CD4-positive, alpha-beta T cell treated with Interleukin-4 for 1 hour (primary cell): ENCODE measurements at places on chromosomes 16 and 17.

DNA sequence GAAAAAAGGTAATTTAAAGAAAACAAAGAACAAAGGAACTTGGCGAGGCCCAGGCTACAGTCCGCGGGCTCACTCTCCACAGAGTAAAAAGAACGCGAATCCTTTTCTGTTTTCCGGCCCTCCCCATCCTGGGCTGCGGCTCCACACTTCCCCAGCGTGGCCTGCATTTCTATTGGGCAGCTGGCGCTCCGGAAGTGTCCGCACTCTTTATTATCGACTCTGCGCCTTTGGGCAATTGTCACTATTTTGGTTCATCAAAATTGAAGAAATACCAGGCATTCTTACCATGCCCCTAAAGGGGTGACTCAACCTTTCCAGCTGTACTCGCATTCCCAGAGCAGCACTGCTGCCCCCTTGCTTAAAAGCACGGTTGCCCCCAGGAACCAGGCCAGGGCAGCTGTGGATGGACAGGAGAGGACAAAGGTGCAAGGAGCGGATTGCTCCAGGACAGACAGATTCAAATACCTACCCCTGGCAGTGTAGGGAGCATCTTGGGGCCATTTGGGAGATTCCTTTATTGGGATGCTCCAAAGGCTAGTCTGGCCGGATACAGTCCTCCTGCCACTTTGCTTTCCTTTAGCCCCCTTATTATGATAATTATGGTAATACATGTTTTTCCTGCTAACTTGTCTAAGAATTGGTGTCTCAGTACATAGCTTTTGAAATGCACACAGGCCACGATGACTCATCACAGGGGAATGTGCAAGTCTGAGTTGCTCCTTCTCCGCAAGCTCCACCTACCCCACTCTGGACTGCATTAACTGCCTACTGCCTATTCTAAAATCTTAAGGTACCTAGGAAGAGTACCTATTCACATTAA is 985 bp upstream of the SLFN12 start:
- peak; percentile 64 for DNase-seq

DNA sequence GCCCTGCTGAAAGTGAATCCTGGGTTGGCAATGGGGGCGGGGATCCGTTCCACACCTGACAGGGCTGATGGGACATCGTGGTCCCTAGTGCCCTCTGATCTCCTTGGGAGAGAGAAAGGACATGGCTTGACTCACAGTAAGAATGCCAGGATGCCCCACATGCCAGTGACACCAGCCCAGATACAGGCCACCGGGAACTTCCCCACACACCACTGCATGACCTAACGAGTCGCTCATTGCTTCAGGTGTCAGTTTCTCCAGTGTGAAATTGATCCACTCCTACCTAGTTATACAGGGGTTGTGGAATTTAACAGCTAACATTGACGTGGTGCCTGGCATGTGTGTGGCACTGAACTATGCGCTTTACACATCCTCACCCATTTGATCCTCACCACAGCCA is 7.5 kb downstream of the CD300LG start:
- no peak for DNase-seq

DNA sequence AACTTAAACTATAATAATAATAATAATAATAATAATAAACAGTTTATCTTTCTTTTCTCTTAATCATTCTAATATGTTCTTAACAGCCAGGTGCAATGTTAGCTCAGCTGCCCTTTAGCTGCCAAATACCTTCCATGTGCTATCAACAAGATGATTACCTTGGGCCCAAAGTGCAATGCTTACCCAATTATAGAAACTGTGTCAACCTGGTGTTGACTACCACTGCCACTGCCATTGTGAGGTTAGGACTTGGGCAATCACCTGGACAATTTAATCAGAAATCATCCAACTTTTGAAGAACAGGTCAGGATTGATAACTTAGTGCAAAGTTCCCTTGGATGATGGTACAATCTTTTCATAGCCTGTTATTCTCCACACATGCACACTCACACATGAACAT is 371.8 kb upstream of the SALL1 start:
- no peak for DNase-seq

DNA sequence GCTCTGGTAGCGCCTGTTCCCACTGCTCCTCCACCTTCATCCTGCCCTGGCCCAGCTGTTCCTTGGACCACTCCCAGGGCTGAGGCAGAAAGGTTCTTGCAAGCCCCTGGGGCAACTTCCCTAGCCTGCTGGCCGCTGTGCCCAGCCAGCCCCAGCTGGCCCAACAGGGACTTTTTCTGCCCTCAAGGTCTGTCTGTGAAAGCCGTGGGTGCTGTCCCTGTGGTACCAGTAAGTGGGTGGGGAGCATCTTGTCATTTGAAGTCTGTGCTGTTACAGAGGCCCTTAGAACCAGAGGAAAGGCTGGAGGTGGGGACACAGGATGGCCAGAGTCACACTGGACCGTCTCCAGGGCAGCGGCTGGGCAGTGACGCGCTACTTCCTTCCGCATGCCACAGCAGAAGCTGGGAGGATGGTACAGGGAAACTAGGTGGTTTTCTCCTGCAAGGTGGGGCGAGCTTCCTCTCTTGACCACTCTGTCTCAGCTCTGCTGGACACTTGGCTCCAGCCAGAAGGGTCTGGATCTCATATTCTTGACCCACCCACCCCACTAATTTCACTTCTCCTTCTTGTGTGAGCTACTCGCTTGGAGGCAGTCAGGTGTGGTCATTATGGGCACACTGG is 87.8 kb downstream of the PLCG2 start:
- DNase-seq: no peak

DNA sequence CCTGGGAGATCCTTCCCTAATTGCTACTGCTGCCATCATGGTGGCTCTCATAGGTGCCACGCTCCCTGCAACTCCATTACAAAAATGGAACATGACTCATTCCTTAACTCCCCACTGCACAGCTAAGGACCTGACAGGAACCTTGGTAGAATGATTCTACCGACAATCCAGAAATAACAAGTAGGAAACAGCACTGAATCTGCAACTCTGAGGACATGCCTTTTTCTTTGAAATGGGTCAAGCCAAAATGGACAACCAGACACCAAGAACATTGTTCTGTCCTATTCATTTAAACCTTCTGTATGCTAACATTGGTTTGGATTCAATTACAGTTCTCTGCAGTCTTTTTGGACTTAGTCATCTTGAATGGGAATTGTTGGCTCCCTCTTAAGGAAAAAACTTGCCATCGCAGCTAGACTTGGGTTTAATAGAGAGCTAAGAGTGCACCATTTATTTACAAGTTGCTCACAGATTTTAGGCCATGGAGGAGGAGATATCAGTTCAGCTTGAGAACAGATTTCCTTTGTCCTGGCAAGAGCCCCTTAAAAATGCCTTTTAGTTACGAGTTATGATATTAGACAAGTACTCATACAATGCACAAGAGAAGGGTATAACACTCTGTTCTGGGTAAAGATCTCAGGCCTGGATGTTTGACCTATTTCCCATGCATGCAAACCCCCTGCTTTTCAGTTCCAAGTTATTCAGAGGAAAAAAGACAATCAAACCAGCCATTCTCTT is 20.9 kb upstream of the NSRP1 start:
- no peak for DNase-seq

DNA sequence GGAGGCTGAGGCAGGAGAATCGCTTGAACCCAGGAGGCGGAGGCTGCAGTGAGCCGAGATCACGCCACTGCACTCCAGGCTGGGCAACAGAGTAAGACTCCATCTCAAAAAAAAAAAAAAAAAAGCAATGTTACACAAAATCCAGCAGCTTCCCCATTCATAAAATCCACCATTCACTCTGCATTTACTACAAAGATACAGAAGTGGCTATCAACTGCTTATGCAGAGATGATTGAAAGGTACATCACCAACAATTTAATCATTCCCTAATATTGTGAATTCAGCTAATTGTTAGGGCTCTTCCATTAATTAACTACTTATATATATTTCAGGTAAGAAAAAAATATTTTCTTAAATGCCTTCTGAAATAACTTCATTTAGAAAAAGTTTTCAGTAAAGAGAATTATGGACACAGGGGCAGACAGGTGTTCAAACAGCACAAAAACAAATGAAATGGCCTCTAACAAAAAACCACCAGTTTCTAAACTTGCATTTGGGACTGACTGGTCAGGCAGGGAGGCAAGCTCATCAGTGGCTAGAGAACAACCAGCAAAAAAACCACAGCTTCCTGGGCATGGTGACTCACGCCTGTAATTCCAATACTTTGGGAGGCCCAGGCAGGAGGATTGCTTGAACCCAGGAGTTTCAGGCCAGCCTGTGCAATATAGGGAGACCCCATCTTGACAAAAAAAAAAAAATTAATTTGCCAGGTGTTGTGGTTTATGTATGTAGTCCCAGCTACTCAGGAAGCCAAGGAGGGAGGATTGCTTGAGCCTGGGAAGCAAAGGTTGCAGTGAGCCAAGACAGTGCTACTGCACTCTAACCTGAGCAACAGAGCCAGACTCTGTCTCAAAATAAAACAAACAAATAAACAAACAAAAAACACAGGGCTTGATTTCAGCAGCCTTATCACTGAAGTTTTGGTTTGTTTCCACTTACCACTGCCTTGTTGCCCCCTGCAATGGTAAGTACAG is 26.3 kb downstream of the ERN1 start:
- no peak for DNase-seq
